ENCODE measurements at places on chromosomes 7 and 10.
A peak's percentile ranks its signal among the peaks of the same experiment; 100 is the strongest.

DNA sequence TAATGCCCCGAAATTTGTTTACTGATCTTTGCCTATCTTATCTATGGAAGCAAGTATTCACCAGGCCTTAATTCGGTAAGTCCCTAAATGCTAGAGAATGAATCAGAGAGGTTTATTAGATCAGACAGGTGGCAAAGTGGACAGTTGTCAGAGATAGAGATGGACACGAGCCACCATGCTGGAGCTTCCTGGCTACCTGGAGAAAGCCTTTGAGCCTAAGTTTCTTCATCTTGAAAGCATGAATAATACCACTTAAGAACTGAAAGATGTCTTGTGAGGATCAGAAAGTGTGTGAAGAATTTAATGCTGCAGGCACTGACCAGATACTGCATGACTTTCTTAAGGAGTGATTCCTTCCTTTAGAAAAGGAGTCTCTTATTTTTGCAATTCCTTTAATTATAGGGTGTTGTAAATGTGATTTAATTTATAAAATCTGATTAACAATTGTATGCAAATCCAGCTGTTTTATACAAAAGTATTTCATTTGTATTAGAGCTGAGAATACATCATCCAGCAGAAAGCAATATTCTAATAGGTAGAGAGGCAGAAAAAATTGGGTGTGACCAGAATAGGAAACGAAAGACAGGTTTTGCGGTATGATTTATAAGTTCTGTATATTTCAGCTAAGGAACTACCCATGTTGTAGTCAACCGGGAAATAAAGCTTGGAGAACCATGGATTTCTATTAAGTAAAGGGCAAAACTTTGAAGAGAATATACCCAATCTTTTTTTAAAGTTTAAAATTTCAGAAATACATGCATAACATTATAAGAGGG lies 82.7 kb downstream of the SMURF1 start:
- no peak for DNase-seq

- DNase-seq, result no peak
These were observed 1.2 kb downstream of the BMI1 start for GRCh38 chr10:22321924-22322640.

GRCh38 chr10:130300608-130301020 lies 164.4 kb downstream of the GLRX3 start:
- DNase-seq, result no peak

GRCh38 chr7:109354000-109354399 lies 784.3 kb downstream of the DNAJB9 start:
- DNase-seq, result no peak

- no peak for DNase-seq
These were observed 223.4 kb downstream of the BMPER start for GRCh38 chr7:34128762-34129161.

DNA sequence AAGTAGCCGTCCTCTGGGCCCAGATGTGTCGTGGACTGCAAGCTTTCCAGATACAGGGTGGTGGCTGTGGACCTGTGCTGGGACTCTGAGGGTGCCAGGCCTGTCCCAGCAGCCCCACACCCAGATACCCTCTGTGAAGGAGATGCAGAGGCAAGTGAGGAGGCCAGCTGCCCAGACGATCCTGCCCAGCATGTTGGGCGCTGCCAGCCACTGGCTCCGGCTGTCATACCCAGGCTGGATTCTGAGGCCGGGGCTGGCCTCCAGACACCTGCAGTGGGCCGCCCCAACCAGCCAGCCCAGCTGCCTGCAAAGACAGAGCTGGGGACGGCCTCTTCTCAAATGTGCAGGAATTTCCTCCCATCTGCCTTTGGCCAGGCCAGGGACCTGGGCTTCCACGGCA lies 39.1 kb upstream of the EBF3 start:
- no peak for DNase-seq

GRCh38 chr10:103677486-103678177 lies 177.7 kb downstream of the SH3PXD2A start:
- DNase-seq, result no peak

GRCh38 chr10:1575481-1576244 lies 161.7 kb downstream of the ADARB2 start:
- no peak for DNase-seq

- DNase-seq, result no peak
These were observed 354.8 kb upstream of the KCND2 start for GRCh38 chr7:119918185-119918584.

DNA sequence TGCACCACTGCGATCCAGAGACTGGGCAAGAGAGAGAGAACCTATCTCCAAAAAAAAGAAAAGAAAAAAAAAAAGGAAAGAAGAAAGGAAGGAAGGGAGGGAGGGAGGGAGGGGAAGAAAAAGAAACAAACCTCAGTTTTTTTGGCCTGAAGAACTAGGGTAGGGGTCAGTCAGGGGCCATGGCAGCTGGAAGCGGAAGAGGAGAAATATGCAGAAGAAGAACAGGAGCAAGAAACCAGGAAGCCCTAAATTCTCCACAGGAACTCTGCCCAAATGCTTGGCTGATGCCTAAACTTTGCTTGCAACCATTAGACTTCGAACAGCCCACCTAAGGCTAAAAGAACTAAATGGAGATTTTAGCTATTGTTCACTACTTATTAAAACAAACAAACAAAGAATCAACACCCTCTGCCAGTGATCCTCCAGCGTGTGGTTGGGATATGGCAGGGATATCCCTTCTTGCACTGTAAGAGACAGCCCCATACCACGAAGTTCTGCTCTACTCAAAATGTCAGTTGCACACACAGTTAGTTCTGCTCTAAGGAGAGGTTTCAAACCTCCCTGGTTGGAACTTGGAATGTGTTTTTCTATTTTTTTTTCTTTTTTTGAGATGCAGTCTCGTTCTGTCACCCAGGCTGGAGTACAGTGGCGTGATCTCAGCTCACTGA lies 139.5 kb downstream of the FAM107B start:
- DNase-seq, result no peak

GRCh38 chr10:45466784-45467183 lies 92.8 kb downstream of the ALOX5 start:
- peak; percentile 71 for DNase-seq

- DNase-seq, result no peak
These were observed 120.6 kb upstream of the NRP1 start for GRCh38 chr10:33455029-33455428.

GRCh38 chr10:122182308-122182707 lies 88.8 kb upstream of the BTBD16 start:
- DNase-seq, result no peak

Data from suppressor macrophage treated with lipopolysaccharide for 4 hours (primary cell).